ENCODE measurements at places on chromosomes 16 and 17.
A peak's percentile ranks its signal among the peaks of the same experiment; 100 is the strongest.

- no peak for DNase-seq
Measured at GRCh38 chr16:66131895-66132294, 234.6 kb upstream of the CDH5 start.

DNA sequence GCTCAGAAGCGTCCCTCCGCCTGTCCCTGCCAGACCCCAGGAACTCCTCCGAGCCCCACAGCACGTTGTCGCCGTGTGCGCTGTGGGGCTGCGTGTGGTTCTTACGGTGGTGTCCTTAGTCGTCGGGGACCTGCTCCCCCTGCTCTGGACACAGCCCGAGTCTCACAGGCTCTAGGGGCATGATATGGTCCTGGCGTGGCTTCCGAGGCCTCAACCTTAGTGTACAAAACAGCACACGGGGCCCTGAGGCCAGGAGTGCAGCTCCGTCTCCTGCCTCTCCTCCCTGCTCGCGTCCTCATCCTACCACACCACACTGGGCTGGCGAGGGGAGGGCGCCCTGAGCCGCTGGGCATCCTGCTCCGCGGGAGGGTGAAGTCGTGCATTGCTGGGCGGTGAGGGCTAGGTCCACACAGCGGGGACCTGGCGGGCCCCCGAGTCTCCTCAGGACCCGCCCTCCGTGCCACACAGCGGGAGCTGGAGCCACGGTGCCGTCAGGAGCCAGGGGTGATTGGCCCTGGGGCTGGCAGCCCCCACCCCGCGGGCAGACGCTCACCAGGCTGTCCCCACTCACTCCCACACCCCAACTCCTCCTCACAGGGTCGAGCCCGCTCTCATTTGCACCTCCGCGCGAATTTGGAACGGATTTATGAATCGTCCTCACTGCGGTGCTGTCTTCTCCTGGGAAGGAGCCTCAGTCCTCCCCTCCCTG lies 1.2 kb upstream of the MAFG start:
- DNase-seq = no peak

GRCh38 chr17:56929362-56929969 lies 15.6 kb upstream of the TRIM25 start:
- DNase-seq = no peak

DNA sequence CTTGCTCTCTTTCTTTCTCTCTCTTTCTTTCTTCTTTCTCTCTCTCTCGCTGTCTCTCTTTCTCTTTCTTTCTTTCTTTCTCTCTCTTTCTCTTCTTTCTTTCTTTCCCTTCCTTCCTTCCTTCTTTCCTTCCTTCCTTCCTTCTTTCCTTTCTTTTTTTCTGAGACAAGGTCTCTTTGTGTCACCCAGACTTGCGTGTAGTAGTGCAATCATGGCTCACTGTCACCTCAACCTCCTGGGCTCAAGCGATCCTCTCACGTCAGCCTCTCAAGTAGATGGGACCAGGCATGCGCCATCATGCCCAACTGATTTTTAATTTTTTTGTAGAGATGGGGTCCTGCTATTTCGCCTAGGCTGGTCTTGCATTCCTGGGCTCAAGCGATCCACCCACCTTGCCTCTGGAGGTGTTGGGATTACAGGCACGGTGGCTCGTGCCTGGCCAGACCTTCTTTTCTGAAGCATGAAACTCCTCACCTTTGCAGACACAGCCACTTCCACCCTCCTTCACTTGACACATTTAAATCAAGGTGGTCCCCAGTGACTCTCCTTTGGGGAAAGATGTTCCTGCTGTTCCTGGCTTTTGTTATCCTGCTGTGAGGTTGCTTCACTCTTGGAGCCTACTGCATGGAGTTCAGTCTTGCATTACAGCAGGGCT lies 26.8 kb upstream of the NKD1 start:
- no peak for DNase-seq

DNA sequence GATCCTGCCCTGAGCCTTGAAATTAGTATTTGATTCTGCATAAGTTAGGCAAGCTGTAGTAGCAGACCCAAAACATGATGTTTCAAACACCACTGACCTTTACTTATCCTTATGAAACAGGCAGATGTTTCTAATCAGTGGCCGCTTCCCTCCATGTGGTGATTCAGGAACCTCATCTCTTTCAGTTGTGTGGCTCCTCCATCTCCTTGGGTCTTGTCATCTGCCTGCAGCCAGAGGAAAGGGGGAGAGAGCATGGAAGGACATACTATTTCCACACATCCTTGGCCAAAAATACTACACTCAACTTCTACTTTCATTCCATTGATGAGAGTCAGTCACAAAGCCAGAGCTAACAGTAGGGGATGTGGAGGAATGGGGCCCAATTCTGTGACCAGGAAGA lies 41.6 kb upstream of the IRX6 start:
- no peak for DNase-seq

GRCh38 chr16:54033747-54034146 lies 252.8 kb downstream of the IRX3 start:
- no peak for DNase-seq

DNA sequence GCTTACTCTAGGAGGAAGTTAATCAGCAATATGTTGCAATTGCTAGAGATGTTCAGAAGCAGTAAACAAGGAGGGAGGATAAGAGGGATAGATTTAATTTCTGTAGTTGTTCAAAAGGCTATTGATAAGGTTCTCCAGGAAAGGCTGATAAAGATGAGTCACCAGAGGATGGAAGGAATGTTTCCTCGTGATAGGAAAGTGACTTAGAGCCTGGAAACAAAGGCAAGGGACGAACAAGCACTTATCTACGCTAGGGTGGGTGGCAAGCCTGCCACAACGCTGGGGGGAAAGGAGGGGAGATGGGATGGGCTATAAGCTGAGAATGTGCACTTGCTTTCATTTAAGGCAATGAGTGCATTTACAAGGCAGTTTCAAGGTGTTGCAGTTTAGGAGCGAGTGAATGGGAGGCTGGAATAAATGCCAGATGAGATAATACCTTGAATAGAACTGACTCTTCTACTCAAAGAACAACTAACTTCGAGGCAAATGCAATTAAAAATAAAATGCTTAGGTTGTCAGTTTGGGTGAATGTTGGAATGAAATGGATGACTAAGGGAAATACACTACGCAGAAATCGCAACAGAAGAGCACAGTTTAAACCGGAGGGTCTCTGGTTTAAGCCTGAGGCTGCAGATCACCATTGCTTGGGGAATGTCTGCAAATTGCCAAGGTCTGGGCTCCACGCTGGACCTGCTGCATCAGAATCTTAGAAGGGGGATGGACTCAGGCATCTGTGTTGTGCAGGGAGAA lies 76.0 kb upstream of the RBBP6 start:
- DNase-seq = no peak

- no peak for DNase-seq
Measured at GRCh38 chr17:20157001-20157310, 147.8 kb downstream of the SPECC1 start.

- DNase-seq = no peak
Measured at GRCh38 chr17:15382914-15383313, 41.5 kb upstream of the TEKT3 start.

GRCh38 chr16:31093132-31093703 lies 1.4 kb downstream of the VKORC1 start:
- no peak for DNase-seq

- DNase-seq = no peak
Measured at GRCh38 chr17:8062435-8062806, 23.6 kb downstream of the ALOX15B start.

DNA sequence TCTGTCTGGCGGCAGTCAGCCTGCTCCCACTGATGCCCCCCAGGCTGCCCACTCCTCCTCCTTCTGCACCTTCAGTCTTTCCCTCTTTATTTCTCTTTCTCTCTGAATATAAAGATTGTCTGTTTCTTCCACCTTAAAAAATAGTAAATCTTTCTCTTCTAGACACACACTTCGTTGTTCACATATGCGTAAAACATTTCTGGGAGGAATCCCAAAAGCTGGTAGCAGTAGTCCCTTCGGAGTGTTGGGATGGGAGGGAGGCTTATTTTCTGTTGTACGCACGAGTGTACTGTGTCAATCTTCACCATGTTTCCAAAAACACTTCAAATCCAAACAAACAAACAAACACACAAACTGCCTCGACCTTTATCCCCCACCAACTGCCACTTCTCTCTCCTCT lies 9.9 kb downstream of the OSBPL7 start:
- DNase-seq = no peak

- DNase-seq = no peak
Measured at GRCh38 chr17:57215317-57215716, 41.0 kb upstream of the MSI2 start.

GRCh38 chr16:24577167-24577566 lies 37.8 kb downstream of the RBBP6 start:
- no peak for DNase-seq

DNA sequence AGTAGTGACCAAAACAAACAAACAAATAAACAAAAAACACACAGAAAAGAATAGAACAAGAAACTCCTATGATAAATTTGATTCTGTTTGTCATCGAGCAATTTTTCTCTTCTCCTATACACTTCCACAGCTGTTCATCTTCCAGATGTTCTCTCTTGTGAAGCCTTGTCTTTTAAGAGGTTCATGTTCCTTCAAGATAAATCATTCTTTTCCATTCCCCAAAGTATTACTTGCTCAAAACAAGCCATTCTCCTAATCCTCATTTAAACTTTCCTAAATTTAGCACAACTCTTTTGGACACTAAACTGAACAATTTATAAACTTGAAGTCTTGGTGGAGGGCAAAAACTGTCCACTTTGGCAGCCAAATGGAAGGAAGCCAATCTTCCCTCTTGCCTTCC lies 103.3 kb downstream of the ABCA8 start:
- DNase-seq = no peak

DNA sequence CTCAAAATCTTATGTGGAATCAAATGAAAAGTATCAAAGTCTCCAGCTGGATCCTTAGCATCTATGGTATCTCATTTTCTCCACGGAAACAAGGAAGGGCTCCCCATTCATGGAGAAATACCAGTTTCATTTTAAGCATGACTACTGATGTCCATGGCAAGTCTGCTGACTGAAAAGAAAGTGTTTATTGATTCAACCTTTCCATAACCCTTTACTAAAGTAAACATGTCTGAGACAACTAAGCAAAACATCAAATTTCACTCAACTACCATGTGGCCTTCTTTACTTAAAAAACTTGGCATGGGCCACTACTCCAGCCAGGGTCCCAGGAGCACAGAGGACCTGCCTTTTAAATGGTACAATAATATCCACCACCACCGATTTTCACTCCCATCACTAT lies 928.0 kb upstream of the SOX9 start:
- no peak for DNase-seq

GRCh38 chr16:53045341-53046220 lies 7.1 kb downstream of the CHD9NB start:
- DNase-seq = no peak

DNA sequence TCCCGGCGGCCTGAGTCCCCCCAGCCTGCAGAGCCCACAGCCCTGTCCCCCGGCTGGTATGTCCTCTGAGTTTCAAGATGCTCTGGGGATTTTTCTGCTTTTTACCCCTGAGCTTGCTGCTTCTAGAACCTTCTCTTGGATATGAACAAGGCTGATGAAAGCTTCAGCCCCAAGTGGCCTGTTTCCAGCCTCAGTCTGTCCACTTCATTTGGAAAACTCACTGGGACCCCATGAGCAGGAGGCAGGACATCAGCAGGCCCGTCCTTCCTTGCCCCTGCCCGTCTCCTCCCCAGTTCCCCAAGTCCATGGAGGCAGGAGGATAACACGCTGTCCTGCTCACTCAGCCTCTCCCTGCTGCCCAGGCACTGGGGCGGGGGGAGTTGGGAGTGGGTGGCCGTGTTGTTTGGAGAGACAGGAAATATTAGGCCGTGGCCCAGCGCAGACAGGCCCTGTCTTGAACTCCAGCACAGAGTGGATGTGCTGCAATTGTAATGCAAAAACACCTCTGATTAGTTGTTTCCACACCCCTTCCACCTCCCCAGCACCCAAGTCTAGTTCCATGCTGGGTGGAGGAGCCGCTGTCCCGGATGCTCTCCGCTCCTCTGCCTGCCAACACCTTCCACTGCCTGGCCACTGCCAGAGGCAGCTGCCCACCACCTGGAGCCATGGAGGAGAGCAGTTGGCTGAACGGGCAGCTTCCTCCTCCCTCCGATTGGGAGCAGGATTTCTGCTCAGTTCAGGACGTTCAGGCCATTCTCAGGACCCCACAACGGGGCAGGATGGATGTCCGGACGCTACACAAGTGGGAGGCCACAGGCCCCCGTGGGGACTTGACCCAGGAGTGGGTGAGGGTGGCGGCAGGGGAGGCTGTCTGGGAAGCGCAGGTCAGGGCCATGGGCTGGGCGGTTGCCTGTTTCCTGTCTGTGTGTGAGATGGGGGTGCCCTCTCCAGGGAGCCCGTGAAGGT lies 216.9 kb upstream of the GSE1 start:
- no peak for DNase-seq

- DNase-seq = no peak
Measured at GRCh38 chr16:75130150-75130771, 13.7 kb upstream of the LDHD start.

- DNase-seq = no peak
Measured at GRCh38 chr17:81153340-81153803, 11.9 kb upstream of the PVALEF start.

DNA sequence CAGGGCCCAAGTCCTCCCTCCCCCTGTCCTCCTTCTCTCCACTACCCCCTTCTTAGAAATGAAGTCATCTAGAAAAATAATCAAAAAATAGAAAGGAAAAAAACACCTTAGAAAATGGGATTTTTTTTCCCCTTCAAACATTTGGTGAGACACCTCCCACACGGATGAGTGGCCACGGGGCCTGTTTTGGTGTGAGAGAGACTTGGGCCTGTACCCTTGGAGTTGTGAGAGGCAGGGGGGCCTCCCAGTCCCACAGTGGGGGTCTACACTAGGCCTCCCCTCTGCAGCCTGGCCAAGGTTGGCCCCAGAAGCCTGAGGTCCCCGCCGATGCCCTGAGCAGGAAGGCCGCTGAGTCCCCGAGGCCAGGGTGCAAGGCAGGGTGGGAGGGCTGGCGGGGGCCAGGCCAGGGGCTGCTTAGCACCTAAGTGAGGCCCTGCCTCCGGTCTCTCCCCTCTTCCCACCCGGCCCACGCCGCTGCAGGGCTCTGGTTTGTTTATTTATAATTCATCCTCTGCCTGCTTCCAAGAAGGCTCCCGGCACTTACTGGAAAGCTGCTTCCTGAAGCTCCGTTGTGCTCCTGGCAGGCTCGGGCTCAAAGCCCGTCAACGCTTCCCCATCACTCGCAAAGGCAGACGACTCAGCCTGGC lies 26.4 kb downstream of the NPTX1 start:
- no peak for DNase-seq

DNA sequence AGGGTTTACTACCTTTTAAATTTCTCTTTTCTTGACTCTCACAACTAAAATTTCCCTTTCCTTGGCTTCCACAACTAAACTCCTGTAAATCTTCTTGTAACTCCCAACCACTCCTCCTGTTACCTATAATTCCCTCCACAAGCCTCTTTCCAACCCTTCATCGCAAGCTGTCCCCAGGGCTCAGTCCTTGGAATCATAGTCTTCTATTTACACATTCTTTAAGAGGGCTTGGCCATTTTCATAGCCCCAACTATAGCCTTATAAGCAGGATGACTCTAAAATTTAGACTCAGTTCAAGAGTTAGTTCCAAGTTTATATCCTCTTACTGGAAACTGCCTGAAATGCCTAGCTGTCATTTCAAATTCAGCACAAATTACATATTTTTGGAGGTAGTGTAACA lies 23.9 kb downstream of the GLG1 start:
- DNase-seq = no peak

GRCh38 chr16:19389246-19389645 lies 28.4 kb upstream of the TMC5 start:
- DNase-seq = peak; percentile 22

GRCh38 chr17:67492251-67492740 lies 115.2 kb downstream of the PITPNC1 start:
- no peak for DNase-seq
